Brain pericyte (primary cell): ENCODE measurements at places on chromosomes 4 and X.

DNA sequence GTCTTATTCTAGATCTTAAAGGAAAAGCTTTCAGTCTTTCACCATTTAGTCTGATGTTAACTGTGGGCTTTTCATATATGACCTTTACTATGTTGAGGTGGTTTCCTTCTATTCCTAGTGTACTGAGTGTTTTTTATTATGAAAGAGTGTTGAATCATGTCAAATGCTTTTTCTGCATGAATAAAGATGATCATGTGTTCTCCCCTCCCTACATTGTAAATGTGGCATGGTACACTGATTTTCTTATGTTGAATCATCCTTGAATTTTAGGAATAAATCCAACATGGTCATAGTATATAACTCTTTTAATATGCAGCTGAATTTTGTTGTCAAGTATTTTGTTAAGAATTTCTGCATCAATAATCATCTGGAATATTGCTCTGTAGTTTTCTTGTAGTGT lies 4.3 kb downstream of the CLGN start:
- no peak for DNase-seq

GRCh38 chr4:76053730-76054129 lies 17.9 kb upstream of the CXCL11 start:
- no peak for DNase-seq

DNA sequence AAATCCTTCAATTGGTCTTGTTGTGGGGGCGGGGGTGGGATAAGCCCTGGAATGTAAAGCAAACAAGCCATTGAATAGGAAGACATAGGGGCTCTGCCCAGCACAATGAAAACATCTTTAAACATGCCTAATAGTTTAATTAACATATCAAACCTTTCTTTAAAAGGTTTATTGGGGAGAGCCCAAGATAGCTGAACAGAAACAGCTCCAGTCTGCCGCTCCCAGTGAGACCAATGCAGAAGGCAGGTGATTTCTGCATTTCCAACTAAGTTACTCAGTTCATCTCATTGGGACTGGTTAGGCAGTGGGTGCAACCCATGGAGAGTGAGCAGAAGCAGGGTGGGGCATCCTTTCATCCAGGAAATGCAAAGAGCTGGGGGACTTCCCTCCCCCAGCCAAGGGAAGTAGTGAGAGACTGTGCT lies 327.2 kb upstream of the CNKSR2 start:
- DNase-seq = no peak

DNA sequence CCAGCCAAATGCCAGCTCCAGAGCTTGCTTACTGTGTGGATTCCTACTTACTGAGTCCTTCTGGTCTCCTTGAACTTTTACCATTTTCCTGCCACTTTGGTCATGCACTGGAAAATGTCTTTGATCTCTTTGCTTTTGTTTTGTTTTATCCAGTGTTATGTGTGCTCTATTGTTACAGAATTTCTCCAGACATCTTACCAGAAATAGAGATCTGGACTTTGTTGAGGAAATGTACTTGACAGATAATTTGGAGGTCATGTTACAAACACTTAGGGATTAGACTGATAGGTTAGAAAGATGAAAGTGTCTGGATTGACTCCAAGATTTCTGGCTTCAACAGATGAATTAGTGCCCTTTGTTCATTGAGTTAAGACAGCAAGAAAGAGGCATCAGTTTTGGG lies 5.7 kb upstream of the ZNF330 start:
- DNase-seq = no peak

DNA sequence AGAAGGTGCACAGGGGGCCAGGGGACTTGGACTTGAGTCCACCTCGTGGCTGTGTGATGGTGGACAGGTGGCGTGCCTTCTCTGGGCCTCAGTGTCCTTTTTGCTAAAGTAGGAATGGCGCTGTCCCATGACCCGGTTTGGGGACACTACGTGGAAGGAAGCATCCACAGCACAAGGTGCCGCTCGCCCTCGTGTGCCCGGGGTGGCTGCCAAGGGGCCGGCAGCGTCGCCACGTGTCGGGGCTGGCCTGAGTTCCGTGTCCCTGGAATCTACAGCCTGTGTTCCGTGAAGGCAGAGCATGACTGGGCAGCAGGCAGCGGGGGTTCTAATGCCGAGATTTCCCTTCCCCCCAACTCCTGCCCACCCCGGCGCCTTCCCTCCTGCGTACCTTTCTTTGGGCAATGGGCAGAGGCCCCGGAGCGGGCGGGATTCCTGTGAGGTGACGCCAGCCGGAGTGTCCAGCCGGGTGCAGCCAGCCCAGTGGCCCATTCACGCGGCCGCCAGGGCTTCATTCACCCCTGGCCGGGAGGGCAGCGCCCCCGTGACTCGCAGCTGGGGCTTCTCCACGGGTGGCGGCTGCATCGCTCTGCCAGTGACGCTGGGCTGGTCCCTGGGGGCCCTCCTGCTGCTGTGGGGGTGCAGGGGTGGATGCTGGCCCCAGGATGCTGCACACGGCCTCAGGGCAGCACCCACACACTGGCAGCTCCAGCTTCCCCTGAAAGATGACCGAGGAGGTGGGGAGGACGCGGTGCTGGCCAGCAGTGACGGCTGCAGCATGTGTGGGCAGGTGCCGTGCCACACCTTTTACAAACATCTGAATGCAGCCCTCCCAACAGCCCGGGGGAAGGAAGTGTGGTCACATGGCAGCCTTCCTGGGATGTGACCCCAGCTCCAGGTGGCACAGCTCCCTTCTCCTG lies 21.2 kb downstream of the DOK7 start:
- DNase-seq = no peak

- DNase-seq = no peak
These were observed 320.2 kb upstream of the GATB start for GRCh38 chr4:152081024-152081423.

- no peak for DNase-seq
These were observed 219.7 kb upstream of the NDST3 start for GRCh38 chr4:117814277-117815246.

DNA sequence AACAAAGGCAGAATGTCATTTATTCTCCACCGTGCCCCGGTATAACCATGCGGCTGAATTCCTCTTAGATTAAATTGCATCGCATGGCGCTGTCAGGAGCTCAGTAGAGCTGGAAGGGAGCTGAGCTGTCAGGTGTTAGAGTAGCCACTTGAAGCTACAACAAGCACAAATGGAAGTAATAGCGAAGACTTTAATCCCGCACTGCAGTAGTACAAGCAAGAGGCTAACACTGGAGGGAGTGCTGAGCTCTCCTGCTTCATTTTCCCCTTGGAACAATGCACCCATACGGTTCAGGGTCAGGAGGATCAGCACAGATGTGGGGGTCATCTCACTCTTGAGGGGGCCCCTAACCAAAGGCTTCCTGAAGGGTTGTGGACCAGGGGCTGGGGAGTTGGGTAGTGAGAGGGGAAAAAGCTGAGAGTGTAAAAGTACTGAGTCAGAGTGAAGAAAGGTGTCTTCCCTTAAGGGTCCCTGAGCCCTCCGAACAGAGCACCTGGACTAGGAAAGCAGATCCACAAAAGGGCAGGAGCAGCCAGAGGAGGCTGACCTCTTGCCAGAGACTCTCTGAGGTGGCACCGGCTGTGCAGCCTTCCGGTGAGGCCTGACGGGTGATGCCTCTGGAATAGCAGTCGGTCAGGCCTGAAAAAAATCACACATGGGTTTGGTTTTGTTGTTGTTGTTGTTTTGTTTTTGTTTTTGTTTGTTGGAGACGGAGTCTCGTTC lies 36.0 kb upstream of the CBR4 start:
- no peak for DNase-seq
